ENCODE measurements at places on chromosomes 3 and 15.

DNA sequence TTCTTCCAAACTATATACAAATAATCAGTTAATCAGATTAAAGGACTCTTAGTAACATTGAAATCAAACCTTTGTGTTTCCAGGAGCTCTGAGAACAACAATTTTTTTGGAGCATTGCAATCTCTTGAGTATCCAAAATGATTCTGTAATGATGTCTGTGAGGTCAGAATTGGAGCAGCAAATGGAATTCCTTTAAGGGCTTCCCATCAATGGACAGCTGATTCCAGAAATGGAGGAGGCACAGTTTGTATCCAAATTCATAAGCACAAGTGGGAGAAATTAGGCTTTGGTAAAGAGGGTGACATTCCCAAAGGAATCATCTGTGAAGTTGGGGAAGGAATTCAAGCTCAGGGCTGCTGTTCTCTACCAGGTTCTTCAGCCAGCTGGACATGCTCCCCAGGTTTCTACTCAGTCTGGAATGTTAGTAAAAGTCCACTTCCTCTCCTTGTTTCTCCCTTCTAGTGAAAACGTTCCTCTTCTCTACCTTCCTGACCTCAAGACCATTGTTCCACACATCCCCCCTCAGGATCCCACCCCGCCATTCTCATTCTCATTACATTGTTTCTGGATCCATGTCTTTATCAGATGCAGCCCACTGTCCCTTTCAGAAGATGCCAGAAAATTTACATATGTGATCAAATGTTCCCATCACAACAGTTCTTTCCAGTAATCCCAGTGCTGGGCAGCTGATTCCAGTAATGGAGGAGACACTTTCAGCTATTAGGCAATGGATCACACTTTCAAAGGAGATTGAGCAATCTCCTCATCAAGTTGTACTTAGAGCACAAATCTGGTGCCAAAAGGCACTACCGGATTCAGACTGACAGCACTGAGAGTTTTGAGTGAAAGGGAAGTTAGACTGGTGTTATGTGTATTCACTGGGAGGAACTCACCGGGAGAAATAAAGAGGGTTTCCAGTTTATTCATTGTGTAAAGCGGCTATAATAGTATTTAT lies 391.3 kb upstream of the TPRG1 start:
- DNase-seq = peak; percentile 14

DNA sequence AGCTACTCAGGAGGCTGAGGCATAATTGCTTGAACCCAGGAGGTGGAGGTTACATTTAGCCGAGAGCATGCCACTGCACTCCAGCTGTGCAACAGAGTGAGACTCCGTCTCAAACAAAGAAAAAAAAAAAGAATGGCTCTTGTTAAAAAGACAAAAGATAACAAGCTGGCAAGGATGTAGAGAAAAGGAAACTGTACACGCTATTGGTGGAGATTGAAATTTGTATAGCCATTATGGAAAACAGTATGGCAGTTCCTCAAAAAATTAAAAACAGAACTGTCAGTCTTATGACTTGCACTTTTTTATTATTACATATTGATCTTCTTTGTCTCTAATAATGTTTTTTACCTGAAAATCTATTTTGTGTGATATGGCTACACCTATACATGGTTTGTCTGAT lies 41.9 kb downstream of the MEX3B start:
- no peak for DNase-seq

GRCh38 chr3:124217542-124217941 lies 225.6 kb upstream of the ROPN1 start:
- peak; percentile 88 for DNase-seq

DNA sequence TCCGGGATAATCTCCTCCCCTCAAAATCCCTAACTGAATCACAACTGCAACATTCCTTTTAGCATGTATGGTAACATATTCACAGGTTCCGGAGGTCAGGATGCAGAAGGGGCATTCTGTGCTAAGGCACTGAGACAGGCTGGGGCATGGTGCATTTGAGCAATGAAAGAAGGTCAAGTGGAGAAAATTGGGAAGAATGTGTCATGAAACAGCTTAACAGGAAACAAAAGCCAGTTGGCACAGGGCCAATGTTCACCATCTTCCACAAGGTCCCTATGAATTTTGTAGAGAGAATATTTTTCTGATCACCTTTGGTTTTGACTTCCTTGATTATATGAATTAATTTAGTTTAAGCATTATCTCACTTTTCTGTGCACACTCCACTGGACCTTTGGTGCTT lies 587.7 kb upstream of the NR2F2 start:
- no peak for DNase-seq

GRCh38 chr3:42302924-42303634 lies 37.1 kb upstream of the CCK start:
- peak; percentile 26 for DNase-seq

DNA sequence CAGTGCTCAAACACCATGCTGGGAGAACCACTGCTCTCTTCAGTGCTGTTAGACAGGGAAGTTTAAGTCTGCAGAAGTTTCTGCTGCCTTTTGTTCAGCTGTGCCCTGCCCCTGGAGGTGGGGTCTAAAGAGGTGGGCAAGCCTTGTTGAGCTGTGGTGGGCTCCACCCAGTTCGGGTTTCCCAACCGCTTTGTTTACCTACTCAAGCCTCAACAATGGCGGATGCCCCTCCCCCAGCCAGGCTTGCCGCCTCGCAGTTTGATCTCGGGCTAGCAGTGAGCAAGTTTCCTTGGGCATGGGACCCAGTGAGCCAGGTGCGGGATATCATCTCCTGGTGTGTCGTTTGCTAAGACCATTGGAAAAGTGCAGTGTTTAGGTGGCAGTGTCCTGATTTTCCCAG lies 670.2 kb upstream of the ALCAM start:
- no peak for DNase-seq

DNA sequence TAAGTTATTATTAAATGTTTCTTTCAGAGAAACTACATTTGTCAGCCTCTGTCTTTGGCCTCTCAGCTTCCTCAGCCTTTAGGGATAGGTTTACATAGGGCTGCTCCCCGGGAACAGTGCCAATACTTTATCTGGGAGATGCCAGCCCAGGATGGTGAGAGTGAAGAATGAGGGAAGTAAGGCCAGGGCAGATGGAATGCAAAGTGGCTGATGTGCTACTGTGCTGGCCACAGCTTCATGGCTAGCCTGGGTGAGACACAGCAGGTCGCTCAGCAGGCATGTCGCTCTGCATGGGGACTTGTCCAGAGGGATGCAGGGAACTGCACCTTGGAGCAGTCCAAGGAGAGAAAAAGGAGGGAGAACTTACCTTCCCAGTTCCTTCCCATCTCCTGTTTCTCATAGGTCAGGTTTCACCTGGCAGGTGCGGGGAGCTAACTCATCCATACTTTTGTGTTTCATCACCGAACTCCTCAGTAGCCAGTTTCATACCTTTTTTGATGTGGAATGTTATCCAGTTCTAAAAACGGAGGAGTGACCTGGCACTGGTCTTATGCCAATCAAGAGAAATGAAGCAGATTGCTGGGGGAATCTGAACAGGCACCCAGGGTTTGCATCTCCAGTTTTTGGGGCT lies 30.9 kb upstream of the C15orf39 start:
- DNase-seq = peak; percentile 80

GRCh38 chr15:61309031-61309511 lies 80.0 kb upstream of the RORA start:
- no peak for DNase-seq

DNA sequence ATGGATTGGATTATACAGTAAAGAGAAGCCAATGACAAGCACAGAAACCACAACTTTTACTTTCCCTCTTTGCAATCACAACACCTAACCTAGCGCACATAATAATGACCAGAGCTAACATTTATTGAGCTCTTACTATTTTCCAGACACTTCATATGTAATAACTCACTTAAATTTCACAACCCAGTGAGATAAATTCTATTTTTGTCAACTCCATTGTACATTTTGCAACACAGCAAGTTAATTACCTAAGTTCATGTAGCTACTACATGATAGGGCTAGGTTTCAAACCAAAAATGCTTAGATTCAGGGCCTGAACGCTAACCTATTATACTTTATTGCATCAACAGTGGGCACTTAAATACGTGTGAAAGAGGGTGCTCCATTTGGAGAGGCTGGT lies 89.5 kb downstream of the GADL1 start:
- DNase-seq = no peak

- no peak for DNase-seq
Measured at GRCh38 chr15:37984368-37984767, 49.9 kb downstream of the TMCO5A start.

GRCh38 chr3:48501196-48501595 lies 2.8 kb downstream of the SHISA5 start:
- DNase-seq = no peak

- no peak for DNase-seq
Measured at GRCh38 chr3:70726096-70726938, 413.9 kb upstream of the MDFIC2 start.

- DNase-seq = peak; percentile 63
Measured at GRCh38 chr3:27976933-27977332, 254.8 kb upstream of the EOMES start.

DNA sequence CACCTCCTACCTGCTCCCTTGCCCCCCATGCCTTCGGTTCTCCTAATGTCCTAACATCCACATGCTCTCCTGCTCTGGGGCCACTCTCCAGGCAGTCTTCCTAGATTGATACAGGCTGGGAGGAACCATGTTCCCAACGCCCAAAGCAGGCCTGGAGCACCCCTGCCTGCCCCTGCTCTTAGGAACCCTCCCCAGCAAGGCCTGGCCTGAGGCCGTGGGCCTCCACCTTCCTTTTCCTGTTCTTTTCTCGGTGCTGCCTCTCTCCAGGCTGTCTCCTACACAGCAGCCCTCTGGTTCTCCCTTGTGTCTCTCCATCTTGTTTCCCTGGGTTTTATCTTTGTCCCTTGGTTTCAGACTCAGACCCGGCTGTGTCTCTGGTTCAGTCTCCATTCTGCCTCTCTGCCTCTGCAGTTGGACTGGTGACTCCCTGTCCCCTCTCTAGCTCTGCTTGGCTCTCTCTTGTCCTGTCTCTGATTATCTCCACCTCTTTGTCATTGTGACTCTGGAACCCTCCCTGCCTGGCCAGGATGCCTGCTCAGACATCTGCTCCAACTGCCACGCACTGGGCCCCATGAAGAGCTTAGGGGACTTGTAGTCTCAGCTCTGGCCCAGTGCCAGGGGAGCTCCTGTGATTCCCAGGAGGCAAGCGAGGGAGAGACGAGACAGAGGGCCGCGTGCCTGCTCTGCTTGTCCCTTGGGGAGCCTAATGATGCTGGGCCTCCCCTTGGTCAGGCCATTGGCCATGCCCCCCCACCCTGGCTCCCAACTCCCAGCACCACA lies 26.0 kb upstream of the RPL29 start:
- peak; percentile 21 for DNase-seq

DNA sequence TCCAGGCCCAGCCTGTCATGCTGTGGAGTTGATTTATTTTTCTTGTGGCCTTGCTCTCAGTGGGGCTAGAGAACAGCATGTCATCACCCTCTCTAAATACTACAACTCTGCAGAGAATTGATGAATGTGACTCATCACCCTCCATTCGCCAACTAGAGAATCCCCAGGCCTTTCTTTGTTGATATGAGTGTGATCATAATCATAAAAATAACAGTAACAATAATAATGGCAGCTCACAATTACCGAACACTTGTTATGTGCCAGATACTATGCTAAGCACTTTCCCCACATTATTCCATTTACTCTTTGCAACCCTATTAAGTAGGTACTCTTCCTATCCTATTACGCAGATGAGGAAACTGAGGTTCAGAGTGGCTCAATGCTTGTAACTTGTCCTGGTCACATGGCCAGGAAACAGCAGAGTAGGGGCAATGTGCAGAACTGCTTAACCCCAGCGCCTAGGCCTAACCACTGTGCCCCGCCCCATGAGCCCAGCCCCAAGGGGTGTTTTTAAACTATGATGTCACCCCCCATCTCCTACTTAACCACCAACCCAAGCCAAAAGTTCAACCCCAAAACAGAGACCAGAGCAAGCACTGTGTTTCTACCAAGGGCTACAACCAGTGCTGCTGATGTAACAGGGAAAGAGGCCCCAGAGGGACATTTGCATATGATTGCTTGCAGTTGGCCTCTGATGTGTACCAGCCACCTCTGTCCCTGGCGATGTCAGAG lies 104.5 kb downstream of the ADCY5 start:
- DNase-seq = no peak

Data from hematopoietic multipotent progenitor cell treated with erythropoietin and hydrocortisone succinate and interleukin-3 and kit ligand, for 6 days (in vitro differentiated cells).